ENCODE measurements at places on chromosomes 4 and X.

DNA sequence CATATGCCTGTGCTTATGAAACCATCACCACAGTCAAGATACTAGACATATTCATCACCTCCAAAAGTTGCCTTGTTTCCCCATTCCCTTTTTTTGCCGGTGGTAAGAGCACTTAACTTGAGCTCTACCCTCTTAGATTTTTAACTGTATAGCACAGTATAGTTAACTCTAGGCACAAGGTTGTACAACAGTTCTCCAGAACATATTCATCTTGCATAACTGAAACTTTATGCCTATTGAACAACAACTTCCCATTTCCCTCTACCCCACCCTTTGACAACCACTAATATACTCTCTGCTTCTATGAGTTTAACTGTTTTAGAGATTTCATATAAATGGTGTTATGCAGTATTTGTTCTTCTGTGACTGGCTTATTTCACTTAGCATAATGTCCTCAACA, 119.3 kb downstream of the ASB9 start:
- no peak for DNase-seq

DNA sequence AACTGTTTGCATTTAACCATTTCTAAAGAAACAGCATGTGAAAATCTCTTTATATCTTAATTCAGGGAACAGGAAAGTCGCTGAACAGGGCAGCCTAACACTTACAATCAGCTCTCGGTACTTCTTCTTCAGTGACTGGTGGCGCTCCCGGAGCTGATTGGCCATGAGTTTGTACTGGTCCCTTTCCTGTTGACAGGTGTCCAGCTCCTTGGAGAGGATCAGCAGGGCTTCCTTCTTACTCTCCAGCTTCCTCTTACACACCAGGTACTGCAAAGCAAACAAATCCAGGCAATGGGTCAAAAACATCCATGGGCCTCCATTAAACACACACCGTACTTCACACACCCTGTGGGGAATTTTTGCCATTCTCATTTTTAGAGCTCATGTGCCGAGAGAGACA, 36.4 kb downstream of the CCDC149 start:
- no peak for DNase-seq

- no peak for DNase-seq
These were observed 756 bp downstream of the IGFBP7 start for GRCh38 chr4:57109411-57109846.

DNA sequence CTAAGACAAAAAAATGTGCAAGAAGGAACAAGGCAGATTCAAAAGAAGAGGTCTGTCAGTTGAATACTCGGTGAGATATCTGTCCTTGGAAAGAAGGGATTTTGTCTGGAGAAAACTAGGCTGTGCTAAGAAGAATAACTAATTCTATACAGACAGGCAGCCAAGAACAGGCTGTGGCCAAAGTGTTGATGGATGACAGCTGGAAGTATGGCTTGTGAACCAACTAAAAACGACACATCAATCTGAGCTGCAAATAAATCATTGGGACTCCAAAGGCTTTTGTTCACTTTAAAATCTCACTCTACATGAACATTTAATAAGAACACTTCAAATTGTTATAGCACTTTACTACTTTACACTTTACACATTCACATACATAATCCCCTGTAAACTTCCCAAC, 70.5 kb upstream of the IGSF1 start:
- no peak for DNase-seq

- no peak for DNase-seq
These were observed 61.9 kb downstream of the ASB9 start for GRCh38 chrX:15207994-15208393.

DNA sequence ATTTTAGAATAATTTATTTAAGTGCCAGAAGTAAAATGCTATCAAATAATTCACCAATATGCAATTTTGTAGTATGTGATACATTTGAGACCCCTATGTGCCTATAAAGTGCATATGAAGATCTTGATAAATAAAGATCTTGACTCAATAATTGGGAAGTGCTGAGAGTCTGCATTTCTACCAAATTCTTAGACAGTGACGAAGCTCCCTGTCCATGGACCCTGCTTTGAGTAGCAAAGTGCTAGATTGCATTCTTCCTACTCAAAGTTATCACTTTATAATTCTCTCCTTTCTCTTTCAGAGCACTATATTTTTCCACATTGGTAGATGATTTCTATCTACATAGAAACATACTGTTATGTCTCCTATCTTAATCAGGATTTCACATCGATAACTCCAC, 1393.9 kb downstream of the ARAP2 start:
- no peak for DNase-seq

DNA sequence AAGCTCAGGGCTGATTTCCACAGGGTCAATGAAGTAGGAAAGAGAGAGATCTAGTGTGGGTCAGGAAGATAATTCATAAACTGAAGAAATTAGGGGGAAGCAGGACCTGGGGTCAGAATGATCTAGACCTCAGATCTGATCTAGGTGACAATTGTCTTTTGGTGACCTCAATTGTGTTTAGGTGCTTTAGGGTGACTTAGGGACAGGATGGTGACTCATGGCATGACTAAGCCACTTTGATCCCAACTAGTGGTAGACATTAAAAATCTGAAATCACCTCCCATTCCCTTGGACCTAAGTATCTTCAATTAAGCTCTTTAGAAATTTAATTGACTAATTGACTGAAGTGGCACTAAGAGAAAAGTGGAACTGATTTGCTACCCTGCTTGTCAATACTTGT, 36.7 kb upstream of the GRXCR1 start:
- no peak for DNase-seq

All from G401 (cell line).